Hair follicle dermal papilla cell (primary cell): ENCODE measurements at places on chromosomes 12 and 14. TPM values are rescaled to one million over a fixed set of nuclear protein-coding genes. Genes with fewer than 3 reads are reported as not detected.

RNFT2 gene
- 0.97 TPM in 2 replicates for total RNA-seq

ADGRD1 gene
- total RNA-seq, result under 0.01 and 0.36 TPM in 2 replicates

ENDOU gene
- total RNA-seq, result under 0.01 and 0.49 TPM in 2 replicates

RAD51AP1 gene
- total RNA-seq, result 1.9 and 2.1 TPM in 2 replicates

LRRC43 gene
- 0.65 and 3.2 TPM in 2 replicates for total RNA-seq

TEAD4 gene
- total RNA-seq, result 18.9 and 26.1 TPM in 2 replicates

TAS2R10 gene
- total RNA-seq, result 1.2 and 1.8 TPM in 2 replicates

FAM90A1 gene
- total RNA-seq, result 0.12 and 0.16 TPM in 2 replicates

NPAS3 gene
- total RNA-seq, result 0.85 and 1.3 TPM in 2 replicates

KERA gene
- not detected in 2 replicates for total RNA-seq
